ENCODE measurements at places on chromosomes 7 and 10.

DNA sequence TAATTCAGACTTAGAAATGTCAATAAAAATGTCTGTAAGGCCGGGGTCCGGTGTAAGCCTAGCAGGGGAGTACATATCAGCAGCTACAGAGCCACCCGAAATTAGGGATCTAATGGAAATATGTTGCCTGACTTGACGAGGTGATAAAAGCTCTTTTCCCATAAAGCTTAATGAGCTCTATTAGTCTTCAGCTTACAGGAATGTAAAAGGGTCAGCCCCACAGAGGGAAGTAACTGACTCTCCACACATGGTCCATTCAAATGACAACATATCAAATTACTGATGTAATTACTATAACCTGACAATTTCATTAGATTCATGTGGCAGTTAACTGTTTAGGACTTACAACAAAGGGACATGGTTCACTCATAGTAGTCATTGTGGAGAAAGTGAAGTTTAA, 62.3 kb downstream of the ATE1 start:
- no peak for DNase-seq

DNA sequence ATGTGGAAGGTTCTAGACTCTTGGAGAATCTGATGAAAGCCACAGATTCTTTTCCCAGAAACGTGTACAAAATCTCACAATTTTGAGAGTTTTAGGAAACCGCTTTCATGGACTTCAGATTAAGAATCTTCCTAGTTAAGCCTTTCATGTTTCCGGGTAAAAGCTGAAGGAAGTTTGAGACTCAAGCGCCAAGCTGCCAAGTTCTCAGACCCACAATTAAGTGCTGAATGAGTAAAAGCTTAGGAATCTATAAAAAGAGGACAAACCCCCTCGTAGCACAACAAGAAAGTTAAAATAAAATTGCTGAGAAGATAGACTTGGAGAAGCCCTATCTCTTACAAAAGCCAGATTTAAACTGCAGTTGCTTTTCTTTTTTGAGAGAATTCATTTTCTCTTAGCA, 99.6 kb downstream of the ST8SIA6 start:
- no peak for DNase-seq

- DNase-seq, result no peak
Measured at GRCh38 chr7:2658941-2659340, 27.2 kb downstream of the TTYH3 start.

GRCh38 chr7:89334797-89335196, 539.3 kb upstream of the TEX47 start:
- no peak for DNase-seq

DNA sequence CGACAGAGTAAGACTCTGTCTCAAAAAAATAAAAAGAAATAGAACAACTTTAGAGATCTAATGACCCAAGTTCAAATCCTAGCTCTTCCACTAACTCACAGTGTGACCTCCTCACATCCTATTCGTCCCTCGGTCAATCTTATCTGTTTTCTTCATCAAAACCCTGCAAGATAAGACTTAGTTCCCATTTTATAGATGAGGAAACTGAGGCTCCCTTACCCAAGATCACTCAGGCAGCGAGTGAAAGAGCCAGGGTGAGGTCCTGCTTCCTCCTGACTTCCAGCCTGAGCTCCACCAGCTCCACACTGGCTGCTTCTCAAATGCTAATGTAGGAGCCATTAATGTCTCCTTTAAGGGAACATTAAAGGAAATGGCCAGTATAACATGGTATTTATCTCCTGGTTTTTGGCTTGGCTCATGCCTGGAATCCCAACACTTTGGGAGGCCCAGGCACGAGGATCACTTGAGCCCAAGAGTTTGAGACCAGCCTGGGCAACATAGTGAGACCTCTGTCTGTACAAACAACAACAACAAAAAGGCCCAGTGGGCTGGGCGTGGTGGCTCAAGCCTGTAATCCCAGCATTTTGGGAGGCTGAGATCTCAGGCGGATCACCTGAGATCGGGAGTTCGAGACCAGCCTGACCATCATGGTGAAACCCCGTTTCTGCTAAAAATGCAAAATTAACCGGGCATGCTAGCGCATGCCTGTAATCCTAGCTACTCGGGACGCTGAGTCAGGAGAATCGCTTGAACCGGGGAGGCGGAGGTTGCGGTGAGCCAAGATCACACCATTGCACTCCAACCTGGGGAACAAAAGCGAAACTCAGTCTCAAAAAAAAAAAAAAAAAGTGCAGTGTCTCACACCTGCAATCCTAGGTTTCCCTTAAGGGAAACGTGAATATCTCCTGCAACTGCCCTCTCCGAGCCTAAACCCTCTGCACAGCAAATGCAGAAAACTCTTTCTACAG, 3.4 kb upstream of the RHBDD2 start:
- no peak for DNase-seq

DNA sequence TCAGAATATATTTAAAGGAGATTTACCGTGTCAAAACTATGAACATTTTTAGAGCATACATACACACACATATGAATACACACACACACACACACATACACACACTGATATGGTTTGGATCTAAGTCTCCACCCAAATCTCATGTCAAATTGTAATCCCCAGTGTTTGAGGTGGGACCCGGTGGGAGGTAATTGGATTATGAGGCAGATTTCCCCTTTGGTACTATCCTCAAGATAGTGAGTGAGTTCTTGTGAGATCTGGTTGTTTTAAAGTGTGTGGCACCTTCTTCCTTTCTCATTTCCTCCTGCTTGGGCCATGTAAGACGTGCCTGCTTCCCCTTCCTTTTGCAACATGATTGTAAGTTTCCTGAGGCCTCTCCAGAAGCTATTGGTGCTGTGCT, 515.0 kb upstream of the ZMIZ1 start:
- no peak for DNase-seq

DNA sequence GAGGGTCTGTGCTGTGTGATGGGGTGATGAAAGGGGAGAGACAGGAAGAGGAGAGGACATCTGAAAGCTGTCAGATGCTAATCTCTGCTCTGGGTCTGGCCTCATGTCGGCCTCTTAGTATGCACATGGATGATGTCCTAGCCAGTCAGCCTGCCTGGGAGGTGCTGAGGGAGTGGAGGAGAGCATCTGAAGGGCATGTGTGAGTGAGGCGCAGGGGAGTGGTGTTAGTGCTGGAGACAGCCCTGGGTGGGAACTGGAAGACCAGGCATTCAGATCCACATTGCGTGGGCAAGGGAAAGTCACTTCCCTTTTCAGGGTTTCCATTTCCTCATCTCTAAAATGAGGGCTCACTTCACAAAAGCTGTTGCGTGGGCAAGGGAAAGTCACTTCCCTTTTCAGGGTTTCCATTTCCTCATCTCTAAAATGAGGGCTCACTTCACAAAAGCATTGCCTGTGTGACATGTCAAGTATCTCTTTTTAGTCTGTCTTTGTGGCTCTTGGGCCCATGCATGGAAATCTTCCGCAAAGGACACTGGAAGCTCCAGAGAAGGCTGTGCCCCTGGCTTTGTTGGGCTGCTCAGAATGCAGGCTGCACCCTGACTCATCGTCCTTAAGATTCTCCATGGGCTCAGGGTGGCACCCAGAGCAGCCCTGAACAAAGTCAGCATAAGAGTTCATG, 10.0 kb downstream of the SFTPD start:
- DNase-seq, result no peak

DNA sequence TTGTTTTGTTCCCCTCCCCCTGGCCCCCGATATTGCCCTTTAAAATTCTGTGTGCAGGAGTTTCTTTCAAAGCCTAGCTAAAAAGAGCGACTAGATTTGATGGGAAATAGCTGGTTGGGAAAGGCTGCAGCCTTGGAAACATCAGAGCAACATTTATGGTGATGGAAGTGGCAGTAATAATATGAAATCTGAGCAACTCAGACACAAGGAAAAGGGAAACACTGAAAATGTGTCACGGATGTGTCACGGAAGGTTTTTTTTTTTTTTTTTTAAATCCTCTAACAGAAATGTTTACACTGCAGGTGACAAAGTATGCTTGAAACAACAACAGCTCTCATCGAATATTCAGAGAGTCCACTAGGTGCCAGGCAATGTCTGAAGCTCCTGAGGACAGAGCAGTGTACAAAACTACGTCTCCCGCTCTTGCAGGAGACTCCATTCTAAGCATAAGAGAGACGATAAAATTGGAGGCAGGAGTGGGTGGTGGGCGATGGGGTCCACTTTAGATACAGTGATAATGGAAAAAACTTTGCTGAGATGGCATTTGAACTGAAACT, 143.0 kb downstream of the RSU1 start:
- no peak for DNase-seq
